Effector CD8-positive, alpha-beta T cell (primary cell): ENCODE measurements at places on chromosomes 2 and 18.

GRCh38 chr2:190537765-190538164 lies 3.2 kb upstream of the NEMP2 start:
- DNase-seq, result no peak

GRCh38 chr2:159716857-159717256 lies 4.6 kb downstream of the MARCHF7 start:
- no peak for DNase-seq

- DNase-seq, result no peak
These were observed 78.5 kb downstream of the MDH1 start for GRCh38 chr2:63667132-63667700.

DNA sequence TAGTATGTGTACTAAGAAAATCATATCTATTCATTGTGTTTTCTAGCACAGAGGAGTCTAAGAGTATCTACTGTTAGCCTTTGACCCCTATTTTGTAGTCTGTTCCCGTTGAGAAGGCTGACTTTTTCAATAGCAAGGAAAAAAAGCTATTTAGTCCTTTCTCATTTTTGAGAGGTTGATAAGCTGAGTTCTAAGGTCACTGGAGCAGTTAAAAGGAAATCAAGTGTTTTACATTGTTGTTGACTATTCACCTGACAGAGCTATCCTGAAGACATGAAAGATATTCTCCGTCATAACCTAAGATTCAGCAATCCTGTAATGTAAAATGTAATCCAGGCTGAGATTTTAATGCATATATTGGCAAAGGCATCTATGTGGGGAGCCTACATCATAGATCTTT lies 280.3 kb upstream of the NRP2 start:
- no peak for DNase-seq

DNA sequence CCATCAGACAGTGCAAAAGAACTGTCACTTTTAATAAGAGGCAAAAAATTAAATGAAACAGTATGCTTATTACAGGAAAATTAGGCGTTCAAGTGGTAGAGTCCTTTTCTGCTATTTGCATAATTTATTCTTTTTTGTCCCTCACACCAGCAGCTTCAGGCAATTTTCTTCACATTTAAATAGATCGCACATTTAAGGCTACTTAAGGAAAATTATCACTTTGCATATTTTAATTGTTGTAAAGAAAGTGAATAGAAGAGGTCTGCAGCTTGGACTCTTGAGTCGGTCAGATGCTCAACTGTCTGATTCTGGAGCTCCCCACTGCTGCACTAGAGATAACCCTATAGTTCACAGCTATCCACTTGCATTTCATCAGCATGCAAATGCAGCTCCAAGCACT lies 141.3 kb downstream of the FIGN start:
- no peak for DNase-seq

- DNase-seq, result no peak
These were observed 3.8 kb downstream of the KCNE4 start for GRCh38 chr2:223055836-223056235.

- DNase-seq, result no peak
These were observed 22.0 kb downstream of the RASGRP3 start for GRCh38 chr2:33498291-33498956.

DNA sequence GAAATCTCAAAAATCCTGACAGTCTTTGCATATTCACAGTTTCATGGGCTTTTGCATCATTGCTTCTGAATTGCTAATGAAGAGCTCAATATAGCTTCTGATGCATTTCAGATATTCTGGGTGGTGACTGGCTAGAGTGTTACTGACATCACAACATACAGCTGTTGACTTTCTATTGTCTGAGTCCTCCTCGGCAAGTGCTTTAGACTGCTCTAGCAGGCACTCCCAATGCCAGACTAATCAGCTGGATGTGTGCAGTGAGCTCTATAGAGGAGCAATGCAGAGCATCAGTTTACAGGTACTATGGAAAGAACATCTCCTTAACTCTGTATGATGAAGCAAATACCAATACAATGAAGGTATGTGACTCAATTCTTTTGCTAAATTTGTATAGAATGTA lies 54.9 kb downstream of the R3HDM1 start:
- DNase-seq, result no peak

DNA sequence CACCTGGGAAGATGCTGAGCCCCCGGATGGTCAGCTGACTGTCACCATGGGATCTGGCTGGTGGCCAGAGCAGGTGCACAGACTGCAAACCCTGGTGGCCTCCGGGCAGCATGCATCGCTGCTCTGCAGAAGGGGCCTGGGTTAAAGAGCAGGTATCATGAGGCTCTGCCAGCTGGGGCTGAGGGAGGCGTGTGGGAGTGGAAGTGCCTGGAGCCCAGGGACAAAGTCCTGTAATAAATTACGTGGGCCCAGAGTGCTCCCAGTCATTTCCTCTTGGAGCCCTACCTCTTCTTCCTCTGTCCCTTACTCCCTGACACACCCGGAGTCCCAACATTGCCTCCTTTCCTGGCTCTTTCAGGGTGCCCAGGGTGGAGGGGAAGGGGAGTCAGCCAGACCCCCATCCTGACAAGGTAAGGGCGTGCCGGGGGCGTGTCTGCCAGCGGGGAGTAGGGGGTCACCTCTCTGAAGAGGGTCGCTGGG lies at the start of gene MYO7B:
TSS of gene MYO7B (plus strand) at position 262 of the 480 bp plus-strand sequence. CDS start 24,040 bp downstream, outside the sequence.
- DNase-seq, result no peak

DNA sequence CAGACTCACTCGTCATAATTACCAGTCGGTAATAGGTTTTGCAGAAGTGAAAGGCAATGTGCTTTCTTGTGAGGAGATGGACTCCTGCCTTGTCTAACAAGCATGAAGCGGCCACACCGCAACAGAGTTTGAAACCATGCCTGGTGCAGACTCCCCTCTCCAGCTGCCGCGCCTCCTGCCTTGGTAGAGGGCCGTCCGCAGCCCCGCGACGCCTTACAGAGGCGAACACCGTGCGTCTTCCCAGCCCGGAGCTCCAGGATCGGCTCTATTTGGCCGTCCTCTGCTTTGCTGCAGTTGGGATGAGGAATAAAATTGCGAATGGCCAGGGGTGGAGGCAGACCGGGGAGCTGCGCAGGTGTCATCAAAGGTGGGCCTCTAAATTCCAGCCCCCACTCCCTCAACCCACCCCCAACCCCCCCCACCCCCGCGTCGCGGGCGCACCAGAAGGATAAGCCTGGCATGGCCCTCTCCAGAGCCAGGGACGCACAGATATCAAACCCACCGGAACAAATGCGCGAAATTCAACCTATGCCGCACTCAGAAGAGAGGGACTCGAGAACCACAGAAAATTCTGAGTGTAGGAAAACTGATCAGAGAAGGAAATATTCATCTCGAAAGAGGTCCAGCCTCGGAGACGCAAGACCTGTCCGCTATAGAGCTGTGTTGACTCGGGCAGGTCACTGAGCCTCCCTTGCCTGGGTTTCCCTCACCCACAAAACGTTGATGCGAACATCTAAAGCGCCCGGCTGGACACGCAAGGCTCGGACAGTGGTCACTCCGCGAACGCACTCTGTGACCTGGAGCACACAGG lies 1.1 kb downstream of the TRABD2A start:
- no peak for DNase-seq

GRCh38 chr2:241858206-241859016 lies at the start of gene PDCD1:
PDCD1 (minus strand) TSS chr2:241858894; CDS start chr2:241858838, 56 bp downstream.
- no peak for DNase-seq

DNA sequence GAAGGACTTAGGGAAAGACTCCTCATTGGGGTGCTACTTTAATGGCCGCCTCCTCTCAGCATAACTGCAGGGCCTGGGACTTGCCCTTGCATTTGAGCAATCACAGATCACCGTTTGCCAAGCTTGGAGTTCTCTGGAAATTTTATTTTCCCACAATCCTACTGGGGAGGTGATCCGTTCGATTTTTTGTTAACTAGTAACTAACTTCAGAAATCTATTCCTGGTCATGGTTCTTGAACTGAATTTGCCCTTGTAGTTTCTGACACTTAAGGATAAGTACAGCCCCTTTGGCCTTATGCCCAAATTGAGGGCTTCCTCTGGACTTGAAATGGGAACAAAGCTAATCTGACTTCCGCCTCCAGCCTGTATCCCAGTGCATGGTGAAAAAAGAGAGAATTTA lies 60.5 kb upstream of the ST3GAL5 start:
- no peak for DNase-seq

DNA sequence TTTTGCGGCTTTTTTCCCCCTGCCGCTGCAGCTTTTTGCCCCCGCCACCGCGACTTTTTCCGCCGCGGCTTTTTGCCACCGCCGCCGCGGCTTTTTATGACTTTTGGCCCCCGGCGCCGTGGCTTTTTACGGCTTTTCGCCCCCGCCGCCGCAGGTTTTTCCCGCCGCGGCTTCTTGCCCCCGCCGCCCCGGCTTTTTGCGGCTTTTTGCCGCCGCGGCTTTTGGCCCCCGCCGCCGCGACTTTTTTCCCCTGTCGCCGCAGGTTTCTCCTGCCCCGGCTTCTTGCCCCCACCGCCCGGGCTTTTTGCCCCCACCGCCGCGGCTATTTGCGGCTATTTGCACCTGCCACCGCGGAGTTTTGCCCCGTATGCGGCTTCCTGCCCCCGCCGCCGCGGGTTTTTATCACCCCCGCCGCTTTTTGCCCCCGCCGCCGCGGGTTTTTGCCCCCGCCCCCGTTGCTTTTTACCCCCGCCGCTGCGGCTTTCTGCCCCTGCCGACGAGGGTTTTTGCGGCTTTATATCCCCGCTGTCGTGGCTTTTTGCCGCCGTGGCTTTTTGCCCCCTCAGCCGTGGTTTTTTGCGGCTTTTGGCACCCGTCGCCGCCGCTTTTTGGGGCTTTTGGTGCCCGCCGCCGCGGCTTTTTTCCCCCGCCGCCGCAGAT lies 2750.9 kb downstream of the RPIA start:
- no peak for DNase-seq

DNA sequence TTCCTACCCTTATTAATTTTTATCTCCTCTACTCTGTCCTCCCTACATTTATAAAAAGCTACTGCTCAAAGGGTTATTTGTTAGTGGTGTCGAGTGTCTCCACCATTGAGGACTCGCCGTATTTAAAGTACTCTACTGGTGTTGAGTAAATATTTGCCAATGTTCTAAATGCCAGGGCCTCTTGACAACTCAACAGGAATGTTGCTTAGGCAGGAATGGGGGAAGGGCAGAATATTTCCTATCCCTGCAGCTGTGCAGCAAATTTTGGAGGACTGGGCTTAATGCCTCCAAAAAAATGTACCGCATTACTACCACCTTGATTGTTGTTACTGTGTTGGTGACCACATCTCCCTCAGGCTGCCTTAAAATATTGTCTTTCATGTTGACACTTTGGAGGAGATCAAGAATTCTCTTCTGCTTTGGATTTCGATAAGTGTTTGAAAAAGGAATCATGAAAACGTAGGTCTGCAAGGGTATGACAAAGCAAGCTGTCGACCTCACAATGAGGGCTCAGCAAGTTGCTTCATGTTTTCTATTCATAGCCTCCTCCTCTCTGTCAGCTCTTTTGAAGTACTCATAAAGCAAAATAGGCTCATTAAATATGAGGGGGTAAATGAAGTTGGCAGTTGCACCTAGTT lies 84.3 kb downstream of the EFEMP1 start:
- no peak for DNase-seq

GRCh38 chr2:129888896-129889295 lies 90.6 kb upstream of the RAB6C start:
- DNase-seq, result no peak

DNA sequence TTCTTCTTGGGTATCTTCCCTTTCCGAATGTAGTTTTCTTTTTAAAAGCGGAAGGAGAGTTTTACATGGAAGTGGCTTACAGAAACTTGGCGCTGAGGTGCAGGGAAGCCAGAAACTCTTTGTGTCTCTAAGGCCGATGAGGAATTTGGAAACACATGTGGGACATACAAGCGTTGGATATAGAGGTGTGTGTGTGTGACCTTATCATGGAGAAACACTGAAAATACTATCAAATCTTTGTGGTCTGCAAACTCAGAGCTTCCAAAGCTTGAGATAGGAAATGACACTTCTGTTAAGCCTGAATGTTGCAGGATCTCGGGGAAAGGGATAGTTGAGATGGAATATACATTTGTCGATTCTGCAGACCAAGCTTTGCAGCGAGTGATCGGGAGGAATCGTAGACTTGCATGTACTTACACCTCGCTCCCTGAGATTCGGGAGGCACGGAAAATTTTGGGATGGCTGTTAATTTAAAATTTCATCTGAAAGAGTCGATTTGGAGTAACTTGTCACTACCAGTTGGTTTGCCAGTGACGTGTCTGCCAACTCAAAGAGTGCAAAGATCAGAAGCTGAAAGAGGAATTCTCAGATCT lies 1.0 kb downstream of the NAB1 start:
- DNase-seq, result no peak

DNA sequence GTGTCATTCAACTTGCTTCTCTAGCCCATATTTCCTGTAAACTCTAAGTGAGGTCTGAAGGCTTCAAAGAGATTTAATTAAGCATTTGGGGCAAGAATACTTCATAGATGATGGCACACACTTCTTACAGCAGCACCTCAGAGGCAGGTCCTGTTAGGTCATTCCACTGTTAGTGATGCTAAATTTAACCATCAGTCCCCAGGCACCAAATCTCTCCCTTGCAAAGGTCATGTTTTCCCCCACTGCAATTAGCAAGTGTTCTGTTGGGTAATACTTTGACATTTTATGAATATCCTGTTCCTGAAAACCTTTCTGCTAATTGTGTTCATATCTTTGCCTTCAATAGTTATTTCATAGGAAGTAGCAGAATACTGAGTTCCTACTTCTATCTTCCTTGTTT lies 117.0 kb downstream of the STK39 start:
- no peak for DNase-seq

DNA sequence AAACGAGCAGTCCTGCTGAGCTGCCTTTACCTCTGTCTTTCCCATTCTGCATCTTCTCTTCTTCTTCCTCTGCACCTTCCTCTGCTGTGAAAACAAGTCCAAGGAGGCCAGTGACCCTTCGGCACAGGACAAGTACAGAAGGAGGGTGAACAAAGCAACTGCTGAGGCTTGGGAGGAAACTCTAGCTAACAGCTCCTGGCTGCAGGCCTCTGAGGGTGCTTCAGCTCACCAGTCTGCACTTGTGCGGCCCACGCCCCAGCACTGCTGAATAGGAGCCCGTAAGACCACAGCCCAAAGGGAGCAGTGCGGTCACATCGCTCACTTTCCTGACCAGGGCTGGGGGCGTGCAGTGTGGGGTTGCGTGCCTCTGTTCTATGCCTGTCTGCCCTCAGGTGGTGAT lies 42.1 kb upstream of the DNMT3A start:
- DNase-seq, result no peak

- DNase-seq, result no peak
These were observed 83.5 kb downstream of the NCKAP1 start for GRCh38 chr2:182954789-182955188.

DNA sequence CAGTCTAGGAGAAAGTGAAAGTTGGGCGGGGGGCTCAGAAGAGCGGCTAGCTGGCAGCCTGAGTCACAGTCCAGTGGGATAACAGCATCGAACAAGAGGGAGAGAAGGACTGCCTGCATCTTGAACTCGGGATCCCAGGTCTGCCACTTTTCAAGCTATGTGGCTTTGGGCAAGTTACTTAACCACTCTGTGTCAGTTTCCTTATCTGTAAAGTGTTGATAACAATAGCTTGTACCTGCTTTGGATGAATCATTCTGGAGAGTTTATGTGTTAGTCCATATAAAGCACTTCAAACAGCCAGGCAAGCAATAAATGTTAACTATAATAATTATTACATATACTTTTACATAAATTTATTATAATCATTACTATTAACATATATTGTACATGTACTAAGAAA lies 4.6 kb downstream of the DYSF start:
- no peak for DNase-seq

GRCh38 chr2:152602750-152603149 lies 114.5 kb downstream of the PRPF40A start:
- no peak for DNase-seq

- no peak for DNase-seq
These were observed 56.3 kb upstream of the MAPRE3 start for GRCh38 chr2:26913999-26914658.

GRCh38 chr2:99851089-99851488 lies 291.3 kb downstream of the AFF3 start:
- no peak for DNase-seq
